ENCODE measurements at places on chromosomes 2 and 18.

DNA sequence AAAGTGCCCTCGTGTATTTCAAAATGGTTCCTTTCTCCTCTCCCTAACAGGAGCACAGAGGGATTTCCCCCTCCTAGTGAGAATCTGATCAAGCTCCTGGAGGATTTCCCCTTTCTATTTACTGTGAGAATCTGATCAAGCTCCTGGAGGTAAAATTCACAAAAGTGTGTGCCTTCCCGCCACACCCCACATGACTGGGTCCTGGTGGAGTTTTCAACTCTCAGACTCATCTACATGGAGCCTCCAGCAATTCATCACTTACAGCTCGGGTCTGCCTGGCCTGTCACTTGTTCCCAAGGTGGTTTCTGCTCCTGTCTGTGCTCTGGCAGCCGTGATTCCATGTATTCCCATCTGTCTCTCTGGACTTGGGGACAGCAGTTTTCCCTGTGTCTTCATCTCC is 590.7 kb downstream of the FBXO15 start:
- DNase-seq: no peak

- no peak for DNase-seq
Observed at GRCh38 chr18:23223641-23224040, 88.4 kb downstream of the CABLES1 start.

- no peak for DNase-seq
Observed at GRCh38 chr2:133988316-133988891, 265.5 kb upstream of the MGAT5 start.

DNA sequence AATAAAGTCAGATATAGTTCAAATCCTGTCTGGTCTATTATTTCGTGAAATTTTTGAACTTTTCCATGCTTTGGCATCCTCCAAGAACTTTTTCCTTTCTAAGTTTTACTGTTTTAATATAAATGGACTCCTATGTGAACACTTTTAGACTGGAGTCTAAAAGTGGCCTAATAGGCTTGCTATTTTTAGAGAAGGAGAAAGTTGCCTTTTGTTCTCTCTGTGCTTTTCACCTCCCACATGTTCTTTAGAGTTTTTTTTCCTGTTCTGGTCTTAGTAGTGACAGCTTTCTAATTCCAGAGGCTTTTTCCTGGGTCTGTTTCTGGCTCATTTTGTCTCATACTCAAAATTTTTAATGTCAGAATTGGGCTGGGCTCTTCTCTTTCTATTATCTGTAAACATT is 72.2 kb downstream of the ADAM23 start:
- DNase-seq: no peak

GRCh38 chr2:29518010-29518409 is 402.8 kb downstream of the CLIP4 start:
- no peak for DNase-seq

DNA sequence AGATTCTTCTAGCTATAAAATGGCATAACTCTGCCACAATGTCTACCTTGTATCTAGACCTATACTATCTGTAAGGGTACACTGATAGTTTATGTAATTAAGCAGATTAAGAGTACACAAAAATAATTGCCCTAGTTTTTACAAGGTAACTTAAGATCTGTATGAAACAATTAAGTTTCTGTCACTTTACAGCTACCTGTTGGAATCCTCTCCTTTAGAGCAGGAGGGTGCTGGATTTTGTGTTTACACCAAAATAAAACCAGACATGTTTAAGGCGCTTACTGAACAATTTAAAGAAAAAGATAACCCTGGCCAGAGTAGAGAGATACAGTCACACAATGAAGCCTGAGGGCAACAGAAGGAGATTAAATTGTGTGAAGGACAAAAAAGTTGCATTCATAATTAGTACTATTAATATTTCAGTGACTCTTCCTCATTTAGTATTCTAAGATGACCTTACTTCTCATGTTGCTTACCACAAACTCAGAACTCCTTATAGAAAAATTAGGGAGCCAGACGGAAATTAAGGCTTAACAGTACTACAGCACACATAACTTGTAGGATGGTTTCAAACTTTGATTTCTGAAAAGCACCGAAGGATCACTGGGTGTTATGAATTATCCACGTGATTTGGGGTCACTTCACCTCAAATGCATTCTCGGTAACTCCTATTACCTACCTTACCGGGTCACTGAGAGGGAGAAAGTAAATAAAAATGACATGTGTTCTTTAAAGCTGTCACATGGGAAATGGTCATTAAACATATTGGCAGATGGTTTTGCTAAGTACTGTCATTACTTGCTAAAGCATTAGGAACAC is 1.0 kb downstream of the DARS1 start:
- no peak for DNase-seq

DNA sequence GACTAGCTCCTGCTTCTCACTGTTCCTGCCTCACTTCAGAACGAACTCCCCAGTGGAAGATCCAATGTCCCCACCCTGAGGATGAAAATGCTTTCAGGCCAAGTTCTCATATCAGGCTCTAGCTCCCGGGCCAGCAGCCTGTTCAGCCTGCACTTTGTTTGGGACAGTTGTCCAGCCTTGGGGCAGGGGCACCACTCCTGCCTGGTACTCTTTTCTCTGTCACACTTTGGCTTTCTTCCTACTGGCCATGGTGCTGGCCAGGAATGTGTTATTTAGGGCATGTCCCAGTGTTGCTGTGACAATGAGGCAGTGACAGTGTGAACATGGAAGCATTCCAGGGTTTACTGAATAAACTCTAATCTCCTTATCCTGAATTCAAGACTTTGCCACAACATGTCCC is 154.1 kb downstream of the GALNT14 start:
- no peak for DNase-seq

All from stimulated activated CD8-positive, alpha-beta memory T cell treated with anti-CD3 and anti-CD28 coated beads, Interleukin-15, amount 100 ng/mL, for 1 hour (primary cell).